PC-3 (cell line): ENCODE measurements at places on chromosomes 11 and 22.

DNA sequence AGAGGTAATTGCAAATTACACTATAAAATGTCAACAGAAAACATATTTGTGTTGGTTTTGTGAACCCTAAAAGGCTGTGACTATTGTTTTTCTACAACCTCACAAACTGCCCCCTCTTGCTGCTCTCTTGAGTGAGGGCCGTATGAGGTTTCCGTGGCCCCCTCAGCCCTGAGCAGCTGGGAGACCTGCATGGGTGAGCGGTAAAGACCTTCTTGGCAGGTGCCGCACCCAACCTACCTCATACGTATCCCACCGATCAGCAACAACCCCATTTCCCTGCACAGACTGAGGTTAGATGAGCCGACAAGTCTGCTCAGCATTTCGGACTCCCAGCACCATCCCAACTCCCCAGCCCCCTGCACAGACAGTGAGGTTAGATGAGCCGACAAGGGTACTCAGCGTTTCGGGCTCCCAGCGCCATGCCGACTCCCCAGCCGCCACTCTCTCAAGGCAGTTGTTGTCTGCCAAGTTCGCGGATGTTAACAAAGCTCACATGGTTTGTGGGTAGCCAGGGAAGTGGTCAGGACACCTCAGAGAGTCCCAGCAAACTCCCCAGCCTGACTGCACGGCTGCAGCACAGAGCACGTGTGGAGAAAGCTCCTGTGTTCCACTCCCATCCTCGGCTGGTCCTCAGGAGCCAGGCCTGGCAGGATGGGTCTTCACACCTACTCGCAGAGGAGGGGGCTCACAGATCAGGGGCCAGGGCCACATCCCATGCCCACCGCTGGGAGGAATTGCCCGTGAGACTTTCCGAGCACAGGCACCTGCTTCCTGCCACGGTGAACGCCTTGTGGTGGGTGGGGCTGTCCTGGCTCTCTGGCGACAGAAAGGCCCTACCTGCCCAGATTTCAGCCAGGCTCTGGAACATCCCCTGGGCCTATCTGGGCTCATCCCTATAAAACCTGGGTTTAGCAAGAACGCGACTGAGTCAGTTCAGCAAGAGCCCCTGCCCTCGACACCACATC, 502.9 kb downstream of the BRD1 start:
- no peak for DNase-seq

- peak; percentile 22 for DNase-seq
These were observed 1.0 kb downstream of the VWCE start for GRCh38 chr11:61293867-61294716.

GRCh38 chr11:63551091-63551888, 11.9 kb downstream of the PLAAT2 start:
- DNase-seq: no peak

- DNase-seq: no peak
These were observed 1008.0 kb downstream of the FAM181B start for GRCh38 chr11:81725701-81726100.

- DNase-seq: no peak
These were observed 56.0 kb upstream of the SEPTIN5 start for GRCh38 chr22:19658057-19658966.

GRCh38 chr11:63510360-63511047, 4.6 kb downstream of the LGALS12 start:
- no peak for DNase-seq

GRCh38 chr22:33793475-33793874, 126.8 kb downstream of the LARGE1 start:
- DNase-seq: no peak

- DNase-seq: no peak
These were observed 67.0 kb downstream of the ETS1 start for GRCh38 chr11:128520206-128520887.

GRCh38 chr22:38872172-38872830, at the start of gene CBX6:
CBX6 (minus strand) TSS chr22:38872216; CDS start chr22:38872190, 26 bp downstream.
- peak; percentile 86 for DNase-seq

GRCh38 chr22:36560001-36560400, 31.0 kb upstream of the EIF3D start:
- no peak for DNase-seq

GRCh38 chr22:43114958-43115357, 4.4 kb downstream of the BIK start:
- DNase-seq: peak; percentile 85

- DNase-seq: no peak
These were observed 460.5 kb downstream of the BRD1 start for GRCh38 chr22:49367041-49367697.

DNA sequence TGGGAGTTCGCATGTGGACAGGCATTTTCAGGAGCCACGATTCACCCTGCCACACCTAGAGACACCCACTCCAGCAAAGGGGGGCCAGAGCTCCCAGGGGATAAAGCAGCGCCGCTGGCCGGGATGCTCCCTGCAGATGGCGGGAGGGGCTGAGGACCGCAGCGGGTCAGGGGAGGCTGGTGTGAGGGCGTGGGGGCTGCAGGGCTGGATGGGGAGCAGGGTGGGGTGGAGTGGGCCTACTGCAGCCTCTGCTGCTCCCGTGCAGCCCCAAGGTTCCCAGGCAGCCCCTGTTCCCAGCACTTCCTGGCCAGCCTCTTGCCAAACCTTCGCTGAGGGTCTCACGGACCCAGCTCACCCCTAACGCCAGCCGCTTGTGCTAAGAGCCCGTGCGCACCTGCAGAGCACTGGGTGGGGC, 13.0 kb downstream of the MUC5B start:
- no peak for DNase-seq

- no peak for DNase-seq
These were observed 14.2 kb downstream of the KMT2A start for GRCh38 chr11:118450451-118450850.

- no peak for DNase-seq
These were observed 27.5 kb downstream of the AMOTL1 start for GRCh38 chr11:94795476-94796189.

DNA sequence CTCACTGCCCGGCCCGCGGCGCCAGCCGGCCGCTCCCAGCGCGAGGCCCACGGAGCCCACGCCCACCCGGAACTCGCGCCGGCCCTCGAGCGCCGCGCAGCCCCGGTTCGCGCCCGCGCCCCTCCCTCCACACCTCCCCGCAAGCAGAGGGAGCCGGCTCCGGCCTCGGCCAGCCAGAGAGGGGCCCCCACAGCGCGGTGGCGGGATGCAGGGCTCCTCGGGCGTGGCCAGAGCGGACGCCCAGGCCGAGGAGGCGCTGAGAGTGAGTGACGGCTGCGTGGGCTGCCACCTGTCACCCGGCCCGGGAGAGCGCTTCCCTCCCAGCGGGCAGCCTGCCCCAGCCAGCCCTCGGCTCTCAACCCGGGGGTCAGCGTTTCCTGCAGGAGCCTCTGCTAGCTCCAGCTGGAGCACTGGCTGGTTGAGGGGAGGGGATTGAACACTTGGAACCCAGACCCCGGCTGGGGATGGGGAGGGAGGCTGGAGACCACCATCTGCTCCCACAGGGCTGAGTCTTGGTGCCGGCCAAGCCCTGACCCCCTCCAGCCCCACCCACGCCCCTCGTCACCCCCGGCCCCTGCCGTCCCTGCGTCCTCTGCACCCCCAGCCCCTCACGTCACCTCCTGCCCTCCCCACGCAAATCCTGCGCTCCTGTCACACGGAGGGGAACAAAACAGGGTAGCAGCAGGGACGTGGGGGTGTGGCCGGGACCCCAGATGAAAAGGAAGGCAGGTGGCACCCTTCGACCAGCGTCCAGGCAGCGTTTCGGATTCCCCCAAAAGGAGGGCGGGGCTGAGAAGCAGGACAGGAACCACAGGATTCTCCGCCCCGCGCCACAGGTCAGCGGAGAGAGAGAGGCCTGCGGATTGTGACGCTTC, 157.0 kb downstream of the BRD1 start:
- no peak for DNase-seq

- peak; percentile 82 for DNase-seq
These were observed 56.5 kb upstream of the ARHGAP32 start for GRCh38 chr11:129248618-129249017.

DNA sequence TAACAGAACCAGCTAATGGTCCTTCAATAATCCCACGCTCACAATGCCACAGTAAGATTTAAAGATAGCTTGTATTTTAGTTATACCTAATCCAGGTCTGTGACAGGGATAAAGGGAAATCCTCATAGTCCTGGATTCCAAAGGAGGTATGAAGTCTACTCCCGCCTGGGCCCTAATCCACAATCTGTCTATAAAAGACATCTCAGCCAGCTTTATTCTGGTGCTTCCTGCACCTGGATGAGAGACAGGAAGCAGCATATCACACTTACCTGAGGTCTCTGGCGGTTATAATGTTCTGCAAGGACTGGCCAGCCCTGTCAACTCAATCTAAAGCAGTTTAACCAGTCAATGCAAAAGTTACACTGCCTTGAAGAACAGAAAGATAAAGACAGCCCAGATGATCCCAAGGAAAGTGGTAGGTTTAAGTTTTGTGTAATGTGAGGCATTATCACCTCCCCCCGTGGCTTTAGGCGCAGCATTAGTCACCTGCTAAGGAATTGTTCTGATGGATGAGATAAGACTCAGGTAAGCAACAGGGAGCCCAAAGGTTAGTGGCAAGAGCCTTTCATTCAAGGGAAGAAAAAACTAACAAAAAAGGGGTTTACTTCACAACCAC, 57.6 kb downstream of the PLEKHA7 start:
- DNase-seq: peak; percentile 79

DNA sequence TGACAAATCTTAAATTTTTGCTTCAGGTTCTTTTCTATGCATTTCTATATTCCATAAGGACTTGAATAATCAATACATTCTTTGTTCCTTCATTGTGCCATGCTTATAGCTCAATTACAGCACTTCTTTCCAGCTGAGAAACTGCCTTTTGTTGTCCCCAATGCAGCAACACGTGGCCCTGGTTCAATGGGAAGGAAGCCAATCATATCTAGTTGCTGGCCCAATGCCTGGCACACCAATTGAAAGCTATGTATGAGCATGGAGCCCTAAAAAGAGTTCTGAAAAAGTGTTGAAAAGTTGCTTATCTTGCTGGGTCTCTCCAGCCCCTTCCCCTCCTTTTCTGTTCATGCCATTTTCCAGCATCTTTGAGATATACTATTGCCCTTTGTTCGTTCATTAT, 448.0 kb upstream of the FAT3 start:
- no peak for DNase-seq

- DNase-seq: no peak
These were observed 63.8 kb downstream of the IGLL1 start for GRCh38 chr22:23516304-23516703.

DNA sequence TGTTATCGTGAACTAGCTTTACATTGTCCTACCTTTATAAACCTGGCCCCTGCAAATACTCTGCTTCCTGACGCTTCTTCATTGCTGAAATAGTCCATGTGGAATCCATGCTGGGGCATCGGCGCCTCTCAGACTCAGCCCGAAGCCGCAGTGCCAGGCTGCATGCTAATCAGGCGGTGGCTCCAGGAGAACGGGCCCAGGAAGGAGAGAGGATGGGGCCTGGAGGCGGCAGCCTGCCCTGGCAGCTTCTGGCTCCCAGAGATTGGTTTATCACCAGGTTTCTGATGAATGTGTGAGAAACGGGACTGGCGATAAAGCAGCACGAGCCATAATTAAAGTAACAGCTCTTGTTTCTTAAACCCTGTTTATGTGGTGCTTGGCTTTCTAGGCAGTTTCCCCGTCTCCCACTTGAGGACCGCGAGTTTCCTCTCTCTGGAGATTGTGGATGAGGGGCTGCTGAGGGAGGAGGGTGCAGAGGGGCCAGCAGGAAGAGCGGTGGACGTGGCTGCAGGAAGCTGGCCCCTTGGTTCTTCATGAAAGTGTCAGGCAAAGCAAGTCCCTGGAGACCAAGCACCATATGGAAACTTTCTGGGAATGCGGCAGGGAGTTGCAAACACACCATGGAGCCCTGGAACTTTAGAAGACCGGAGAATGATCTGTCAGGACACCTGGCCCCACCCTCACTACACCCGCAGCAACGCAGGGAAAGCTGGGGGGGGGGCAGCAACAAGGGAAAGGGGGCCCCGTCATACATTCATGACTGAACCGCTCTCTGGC, 93.4 kb downstream of the NTM start:
- no peak for DNase-seq

- DNase-seq: peak; percentile 43
These were observed 1.6 kb downstream of the LGR4 start for GRCh38 chr11:27470826-27471588.

- DNase-seq: no peak
These were observed 53.1 kb upstream of the SLC22A12 start for GRCh38 chr11:64537876-64538275.

- no peak for DNase-seq
These were observed 1.6 kb upstream of the ELFN2 start for GRCh38 chr22:37428649-37429586.

- DNase-seq: no peak
These were observed 8.0 kb downstream of the DGAT2 start for GRCh38 chr11:75776546-75776945.

- DNase-seq: no peak
These were observed 9.8 kb upstream of the TEAD1 start for GRCh38 chr11:12664385-12664784.

GRCh38 chr11:65640483-65641296, 2.8 kb downstream of the SIPA1 start:
- no peak for DNase-seq

- DNase-seq: peak; percentile 93
These were observed 88.9 kb downstream of the RASSF10 start for GRCh38 chr11:13098063-13098462.

DNA sequence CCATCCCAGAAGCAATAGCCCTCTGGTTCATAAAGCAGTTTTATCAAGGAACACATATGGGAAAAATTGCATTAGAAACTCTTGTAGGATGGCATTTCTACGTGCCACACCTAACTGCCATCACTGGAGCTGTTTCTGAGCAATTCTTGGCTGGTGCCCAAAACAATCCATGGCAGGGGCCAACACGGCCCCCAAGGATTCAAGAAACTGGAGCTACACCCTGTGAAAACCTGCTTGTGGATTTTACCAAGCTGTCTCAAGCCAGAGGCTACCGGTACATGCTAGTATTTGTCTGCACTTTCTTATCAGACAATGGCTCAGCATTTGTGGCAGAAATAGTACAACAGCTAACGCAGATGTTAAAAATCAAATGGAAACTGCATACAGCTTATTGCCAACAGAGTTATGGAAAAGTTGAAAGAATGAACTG, 42.4 kb upstream of the GLYAT start:
- no peak for DNase-seq

DNA sequence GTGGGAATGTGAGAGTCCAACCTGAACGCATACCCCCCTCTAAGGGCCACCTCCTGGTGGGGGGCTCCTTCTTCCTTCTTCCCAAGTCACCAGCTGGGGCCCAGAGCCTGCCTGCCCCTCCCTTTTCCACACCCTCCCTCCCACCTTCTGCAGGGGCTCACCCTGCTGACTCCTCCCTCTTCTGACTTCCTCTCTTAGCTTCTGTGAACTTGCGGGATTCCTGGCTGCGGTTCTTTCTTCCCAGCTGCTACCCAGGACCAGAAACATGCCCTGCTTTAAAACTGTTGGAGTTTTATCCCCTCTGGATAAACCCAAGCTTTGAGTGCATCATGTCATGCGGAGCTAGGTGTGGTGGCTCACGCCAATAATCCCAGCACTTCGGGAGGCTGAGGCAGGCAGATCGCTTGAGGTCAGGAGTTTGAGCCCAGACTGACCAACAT, 10.2 kb downstream of the LRRC74B start:
- no peak for DNase-seq

DNA sequence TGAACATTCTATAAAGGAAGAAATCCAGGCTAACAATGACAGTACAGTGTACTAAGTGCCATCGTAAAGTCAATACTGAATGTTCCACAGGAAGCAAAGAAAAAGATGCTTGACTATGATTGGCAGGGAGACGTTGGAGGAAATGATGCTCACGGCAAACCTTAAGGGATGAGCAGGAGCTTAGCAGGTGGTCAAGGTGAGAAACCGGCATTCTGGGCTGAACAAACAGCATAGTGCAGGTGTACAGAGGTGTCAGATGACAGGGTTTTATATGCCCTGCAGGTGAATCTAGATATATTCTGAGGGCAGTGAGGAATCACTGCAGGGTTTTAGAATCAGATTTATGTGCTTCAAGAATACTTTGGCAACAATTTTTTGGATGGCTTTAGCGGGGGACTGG, 85.3 kb upstream of the HEPHL1 start:
- peak; percentile 79 for DNase-seq
